ENCODE measurements at places on chromosomes 5 and 9.
A peak's percentile ranks its signal among the peaks of the same experiment; 100 is the strongest.

- no peak for DNase-seq
Observed at GRCh38 chr9:92171822-92172221, 56.6 kb upstream of the SPTLC1 start.

DNA sequence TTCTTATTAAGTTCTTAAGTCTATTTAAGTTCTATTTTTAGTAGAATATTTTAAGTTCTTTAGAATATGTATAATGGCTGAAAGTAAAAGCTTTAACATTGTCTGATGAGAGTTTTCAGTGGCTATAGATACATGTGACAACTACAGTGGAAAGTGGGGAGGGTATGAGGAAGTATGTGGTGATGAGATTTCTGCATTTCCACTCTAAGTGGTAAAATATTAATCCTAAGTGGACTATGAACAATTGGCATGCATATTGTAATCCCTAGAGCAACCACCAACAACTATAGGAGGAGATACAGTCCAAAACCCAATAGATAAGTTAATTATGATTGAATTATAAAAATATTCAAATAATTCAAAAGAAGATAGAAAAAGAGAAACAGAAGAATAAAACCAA, 183.6 kb downstream of the GADD45G start:
- no peak for DNase-seq

DNA sequence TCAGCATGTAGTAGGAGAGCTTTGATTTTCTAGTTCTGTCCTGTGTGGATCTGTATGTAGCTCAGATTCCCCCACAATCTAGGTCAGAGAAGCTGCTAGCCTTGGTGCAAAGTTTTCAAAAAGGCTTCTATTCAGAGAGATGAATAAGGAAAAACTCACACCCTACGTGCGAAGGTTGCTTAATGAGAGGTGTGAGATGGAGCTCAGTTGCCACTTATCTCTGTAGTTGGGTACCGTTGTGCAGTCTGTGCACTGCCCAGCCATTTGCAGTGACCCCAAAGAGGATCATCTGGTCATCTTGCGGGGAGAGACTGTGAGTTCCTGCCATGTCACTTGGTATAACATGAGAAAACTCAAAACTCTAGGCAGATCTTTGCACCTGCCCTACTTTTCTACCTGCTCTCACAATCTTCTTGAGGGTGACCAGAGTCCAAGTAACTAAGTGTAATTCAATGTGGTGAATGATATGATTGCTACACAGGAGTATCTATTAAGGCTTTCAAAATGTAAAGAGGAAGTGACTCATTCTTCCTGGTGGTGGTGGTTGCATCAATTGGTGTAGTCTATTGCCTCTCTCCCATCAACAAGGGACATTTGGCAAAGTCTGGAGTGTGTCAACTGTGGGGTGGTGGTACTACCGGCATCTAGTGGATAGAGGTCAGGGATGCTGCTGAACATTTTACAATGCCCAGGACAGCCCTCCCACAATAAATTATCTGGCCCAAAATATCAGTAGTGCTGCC, 65.2 kb downstream of the TMC1 start:
- DNase-seq = peak; percentile 59

GRCh38 chr5:80608731-80609130, 38.7 kb upstream of the ANKRD34B start:
- DNase-seq = no peak

DNA sequence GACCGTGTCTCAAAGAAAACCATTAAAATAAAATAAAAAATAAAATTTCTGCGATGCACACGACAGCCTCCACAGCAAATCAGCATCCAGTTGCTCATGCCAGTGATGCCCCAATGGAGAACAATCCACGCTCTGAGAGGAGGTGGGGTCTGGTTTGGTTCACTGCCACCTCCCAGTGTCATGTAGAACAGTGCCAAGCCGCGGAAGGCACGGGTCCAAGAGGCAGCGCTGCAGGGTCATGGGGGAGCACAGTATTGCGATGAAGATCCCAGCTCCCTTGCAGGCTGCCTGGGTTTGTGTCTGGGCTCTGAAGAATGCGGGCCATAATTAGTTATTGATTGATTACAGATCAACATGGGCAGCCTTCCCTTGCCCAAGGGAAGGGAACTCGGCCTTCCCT, 6.1 kb upstream of the CACFD1 start:
- no peak for DNase-seq

GRCh38 chr9:77215874-77216273, 38.5 kb downstream of the VPS13A start:
- DNase-seq = no peak

- no peak for DNase-seq
Observed at GRCh38 chr9:34143116-34143515, 16.6 kb upstream of the DCAF12 start.

GRCh38 chr5:321230-321725, at the start of gene AHRR:
Gene AHRR, plus strand, starts transcription at chr5:321714. Its CDS starts 22,189 bp downstream, at chr5:343903.
- no peak for DNase-seq

- no peak for DNase-seq
Observed at GRCh38 chr5:55063220-55063863, 39.1 kb upstream of the GZMA start.

- no peak for DNase-seq
Observed at GRCh38 chr5:6676702-6677101, 36.5 kb upstream of the TENT4A start.

- DNase-seq = no peak
Observed at GRCh38 chr9:20428976-20429375, 193.3 kb downstream of the MLLT3 start.

GRCh38 chr5:33091571-33092363, 349.0 kb upstream of the TARS1 start:
- no peak for DNase-seq

DNA sequence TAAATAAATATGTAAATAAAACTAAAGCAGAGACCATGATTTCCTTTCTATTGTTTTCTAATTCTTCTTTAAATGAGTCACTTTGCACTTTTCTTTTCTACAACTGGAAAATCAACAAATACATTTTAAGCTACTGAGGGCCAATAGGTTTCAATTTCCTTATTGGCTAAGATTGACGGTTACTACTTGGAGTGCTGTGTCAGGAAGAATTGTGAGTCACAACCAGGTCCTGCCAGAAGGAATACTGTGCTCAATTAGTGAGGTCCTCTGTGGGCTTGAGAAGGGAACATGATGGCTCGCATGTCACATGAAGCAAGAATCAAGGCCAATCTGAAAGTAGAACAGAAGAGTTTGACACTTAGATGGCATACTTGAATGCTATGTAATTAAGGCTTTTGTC, 110.8 kb downstream of the HMHB1 start:
- peak; percentile 56 for DNase-seq

DNA sequence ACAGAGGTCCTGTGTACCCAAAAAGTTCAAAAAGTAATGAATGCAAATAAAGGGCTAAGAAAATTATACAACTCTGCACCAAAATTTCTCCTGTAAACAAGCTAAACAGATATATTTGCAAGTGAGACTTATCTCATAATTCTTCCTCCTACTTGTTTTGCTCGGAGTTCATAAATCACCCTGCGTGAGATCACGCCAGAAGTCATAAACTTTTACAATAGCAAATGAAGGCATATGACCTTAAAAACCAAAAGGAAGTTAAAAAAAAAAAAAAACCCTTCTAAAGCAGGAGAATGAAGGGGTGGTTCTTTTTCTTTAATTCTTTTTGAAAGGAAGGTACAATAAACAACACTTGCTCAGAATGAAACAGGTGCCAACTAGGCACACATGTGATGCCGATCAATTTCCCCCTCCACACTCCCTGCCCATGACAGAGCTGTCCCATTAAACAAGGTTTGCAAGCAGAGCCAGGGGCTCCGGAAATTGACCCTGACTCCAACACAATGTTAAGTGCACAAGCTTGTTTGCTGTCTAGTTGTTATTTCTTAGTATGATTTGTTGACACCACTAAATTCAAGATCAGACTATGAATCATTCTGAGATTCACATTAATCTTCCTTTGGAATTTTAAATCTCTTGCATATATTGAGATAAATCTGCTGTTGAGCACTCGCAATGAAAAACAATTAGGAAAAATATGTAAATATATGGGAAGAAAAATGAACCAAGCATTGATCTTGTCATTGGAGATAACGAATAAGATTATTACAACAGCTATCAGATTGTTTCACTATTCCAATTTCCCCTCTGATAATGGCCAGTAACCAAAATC, 46.3 kb downstream of the DROSHA start:
- DNase-seq = no peak

DNA sequence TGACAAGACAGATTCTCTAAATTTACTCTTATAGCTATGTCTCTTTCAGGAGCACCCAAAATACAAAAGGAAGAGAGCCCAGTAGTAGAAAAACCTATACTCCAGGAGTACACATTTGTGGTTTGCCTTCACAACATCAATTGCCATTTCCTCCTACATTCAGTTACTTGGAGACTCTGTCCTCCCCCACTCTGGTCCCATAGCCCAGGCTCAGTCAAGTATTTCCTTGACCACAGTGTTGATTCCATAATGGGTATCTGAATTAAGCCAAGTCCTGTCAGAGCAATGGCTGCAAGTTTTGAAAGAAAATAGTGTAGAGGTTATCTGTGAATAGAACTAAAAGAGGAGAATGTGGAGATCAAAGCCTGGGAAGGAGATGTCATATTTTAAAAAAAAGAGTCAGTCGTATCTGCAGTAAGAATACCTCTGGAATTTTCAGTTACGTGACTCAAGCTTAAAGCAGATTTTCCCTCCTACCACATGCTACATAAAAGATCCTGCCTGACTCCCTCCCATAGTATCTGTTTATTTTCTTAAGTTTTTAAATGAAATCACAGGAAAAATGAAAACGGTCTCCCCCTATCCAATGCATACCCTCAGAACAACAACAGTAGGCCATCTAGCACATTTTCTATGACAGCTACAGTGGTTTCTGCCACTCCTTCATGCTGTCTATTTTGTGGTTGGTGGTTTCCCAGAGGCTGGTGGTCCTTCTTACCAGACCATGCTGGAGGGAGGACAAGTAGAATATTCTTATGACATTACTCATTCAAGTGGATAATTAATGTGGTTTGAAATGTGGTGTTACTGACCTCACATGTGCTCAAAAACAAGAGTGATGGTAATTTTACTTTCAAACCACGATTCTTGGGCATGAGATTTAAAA, 249.7 kb upstream of the TMEM161B start:
- no peak for DNase-seq

- DNase-seq = no peak
Observed at GRCh38 chr9:121601194-121601593, 50.2 kb upstream of the DAB2IP start.

DNA sequence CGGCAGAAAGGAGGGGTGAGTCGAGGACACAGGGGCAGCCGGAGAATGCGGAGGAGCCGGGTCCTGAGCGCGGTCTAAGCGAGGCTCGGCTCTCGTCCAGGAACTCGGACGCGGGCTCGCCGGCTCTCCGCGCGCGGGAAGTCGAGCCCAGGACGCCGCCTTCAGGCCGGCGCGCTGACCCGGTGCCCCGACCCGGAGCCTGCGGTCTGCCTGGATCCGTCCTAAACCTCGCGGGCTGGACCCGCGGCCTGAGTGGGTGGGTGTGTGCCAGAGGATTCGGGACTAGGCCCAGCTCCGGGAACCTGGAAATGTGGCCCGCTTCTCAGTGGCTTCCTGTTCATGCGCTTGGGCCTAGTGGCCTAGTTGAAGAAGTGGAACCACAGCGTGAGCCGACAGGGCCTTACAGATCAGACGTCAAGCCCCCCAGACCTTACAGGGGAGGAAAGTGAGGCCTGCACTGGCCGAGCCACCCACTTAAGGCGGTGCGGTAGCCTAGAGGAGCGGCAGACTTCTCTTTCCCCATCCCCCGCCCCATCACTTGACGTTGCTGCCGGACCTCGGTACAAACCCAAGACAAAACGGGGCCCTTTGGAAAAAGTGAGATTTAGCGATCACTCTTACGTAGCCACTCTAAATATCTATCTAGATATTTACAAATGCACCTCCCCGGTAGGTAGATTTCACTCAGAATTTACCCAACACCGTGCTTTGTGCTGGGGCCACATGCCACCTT, 1.2 kb downstream of the CDKN2B-AS1 start:
- no peak for DNase-seq

GRCh38 chr5:121415270-121415669, 436.4 kb upstream of the FTMT start:
- no peak for DNase-seq

DNA sequence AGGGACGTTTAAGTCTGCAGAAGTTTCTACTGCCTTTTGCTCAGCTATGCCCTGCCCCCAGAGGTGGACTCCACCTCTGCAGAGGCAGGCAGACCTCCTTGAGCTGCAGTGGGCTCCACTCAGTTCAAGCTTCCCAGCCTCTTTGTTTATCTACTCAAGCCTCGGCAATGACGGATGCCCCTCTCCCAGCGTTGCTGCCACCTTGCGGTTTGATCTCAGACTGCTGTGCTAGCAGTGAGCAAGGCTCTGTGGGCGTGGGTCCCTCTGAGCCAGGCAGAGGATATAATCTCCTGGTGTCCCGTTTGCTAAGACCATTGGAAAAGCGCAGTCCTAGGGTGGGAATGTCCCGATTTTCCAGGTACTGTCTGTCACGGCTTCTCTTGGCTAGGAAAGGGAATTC, 2188.5 kb upstream of the WWC1 start:
- DNase-seq = no peak

GRCh38 chr9:108073823-108074222, 584.3 kb upstream of the KLF4 start:
- no peak for DNase-seq

- no peak for DNase-seq
Observed at GRCh38 chr5:39185761-39186160, 33.6 kb downstream of the FYB1 start.

DNA sequence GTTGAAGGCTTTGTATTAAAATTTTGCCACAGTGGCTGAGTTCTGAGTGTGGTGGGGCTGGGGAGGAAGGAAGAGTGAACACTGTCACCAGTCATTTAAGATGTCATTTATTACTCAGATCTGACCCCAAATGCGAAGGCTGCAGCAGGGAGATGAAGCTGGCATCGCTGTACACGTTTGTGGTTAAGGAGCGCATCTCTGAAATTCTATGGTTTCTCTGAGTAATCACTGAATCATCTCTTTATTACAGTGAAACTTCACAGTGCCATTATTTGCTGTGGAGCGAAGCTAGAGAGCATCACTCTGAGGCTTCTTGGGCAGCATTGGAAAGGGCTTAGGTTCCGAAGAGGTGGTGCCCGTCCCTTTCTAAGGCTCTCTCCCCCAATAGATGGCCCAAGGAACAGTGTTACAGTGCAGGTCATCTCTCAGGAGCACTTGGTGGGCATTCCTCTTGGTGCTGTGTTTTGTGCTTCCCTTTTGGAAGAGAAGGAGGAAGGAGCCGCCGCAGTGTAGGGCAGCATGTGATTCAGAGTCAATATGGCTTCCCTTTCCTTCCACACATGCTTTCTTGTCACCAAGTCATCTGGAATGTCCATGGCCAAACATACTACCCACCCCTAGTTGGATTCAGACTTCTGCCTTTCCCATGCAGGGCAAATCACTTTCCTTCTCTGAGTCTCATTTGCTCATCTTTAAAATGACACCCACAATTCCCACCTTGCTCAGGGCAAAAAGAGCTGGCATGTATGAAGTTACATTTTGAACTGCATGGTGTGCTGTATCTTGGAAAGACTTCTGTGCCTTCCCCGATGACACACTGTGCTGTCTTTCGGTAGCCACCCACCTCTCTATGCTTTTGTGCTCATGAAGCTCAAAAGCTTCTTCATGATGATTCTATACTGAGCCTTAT, 9.3 kb upstream of the TEX48 start:
- DNase-seq = no peak

Measured in tibial artery (tissue), 4 donors.